ENCODE measurements at places on chromosomes 4 and X.

GRCh38 chr4:41413670-41414411 lies 124.1 kb upstream of the LIMCH1 start:
- DNase-seq: no peak

DNA sequence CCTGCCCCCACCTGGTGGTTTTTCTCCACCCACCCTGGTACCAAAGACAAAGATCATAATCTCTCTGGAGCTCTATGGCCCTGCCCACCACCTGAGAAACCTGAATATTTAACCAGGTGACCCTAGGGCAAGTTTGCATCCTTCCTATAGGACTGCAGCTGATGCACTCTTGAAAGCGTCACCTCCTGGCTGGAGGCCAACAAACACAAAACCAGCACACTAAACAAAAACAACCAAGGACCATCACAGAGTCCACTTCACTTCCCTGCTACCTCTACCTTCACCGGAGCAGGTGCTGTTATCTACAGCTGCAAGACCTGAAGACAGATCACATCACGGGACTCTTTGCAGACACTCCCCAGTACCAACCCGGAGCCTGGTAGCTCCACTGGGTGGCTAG lies 296.7 kb upstream of the FGF13 start:
- DNase-seq: no peak

- no peak for DNase-seq
These were observed 194.8 kb downstream of the KIT start for GRCh38 chr4:54852602-54853001.

- DNase-seq: no peak
These were observed 43.9 kb upstream of the PDLIM5 start for GRCh38 chr4:94407846-94408245.

DNA sequence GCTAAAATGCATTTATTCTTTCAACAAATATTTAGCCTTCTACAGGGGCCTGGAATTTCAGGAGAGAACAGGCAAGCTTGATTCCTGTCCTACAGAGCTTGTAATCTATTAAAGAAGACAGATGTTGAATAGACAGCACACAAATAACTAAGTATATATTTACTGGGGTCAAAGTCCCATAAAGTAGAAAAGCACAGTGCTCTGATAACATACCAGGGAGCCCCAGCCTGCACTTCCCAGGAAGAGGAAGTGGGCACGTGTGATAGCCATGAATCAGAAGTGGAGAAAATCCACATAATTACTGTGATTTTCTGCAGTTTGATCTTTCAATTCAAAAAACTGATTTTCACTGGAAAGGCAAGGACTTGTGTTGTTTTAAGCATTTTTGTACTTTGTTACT lies 129.1 kb downstream of the EGF start:
- DNase-seq: no peak

DNA sequence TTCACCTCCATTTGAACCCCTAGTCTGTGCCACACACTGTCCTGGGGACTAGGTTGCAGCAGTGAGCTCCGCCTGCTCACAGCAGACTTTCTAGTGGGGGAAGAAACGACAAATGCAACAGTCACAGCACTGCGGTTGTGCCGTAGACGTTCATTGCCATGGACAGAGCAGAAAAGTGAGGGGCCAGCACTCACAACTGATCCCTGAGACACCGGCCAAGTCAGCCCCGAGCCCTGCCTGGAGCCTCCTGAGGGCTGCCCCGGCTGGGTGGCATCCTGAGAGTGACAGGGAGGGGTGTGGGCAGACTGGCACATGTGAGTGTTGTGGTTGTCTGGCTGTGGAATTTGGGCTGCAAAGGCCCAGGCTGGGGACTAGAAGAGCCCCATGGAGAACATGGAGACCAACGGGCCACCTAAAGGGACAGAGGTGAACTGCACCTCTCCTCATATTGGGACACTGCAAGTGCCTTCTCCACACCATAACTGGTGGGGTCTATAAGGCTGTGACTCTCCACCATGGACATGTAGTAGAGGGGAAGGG lies 4.6 kb downstream of the DUSP9 start:
- no peak for DNase-seq

GRCh38 chr4:62797221-62797620 lies 1597.1 kb downstream of the ADGRL3 start:
- no peak for DNase-seq

DNA sequence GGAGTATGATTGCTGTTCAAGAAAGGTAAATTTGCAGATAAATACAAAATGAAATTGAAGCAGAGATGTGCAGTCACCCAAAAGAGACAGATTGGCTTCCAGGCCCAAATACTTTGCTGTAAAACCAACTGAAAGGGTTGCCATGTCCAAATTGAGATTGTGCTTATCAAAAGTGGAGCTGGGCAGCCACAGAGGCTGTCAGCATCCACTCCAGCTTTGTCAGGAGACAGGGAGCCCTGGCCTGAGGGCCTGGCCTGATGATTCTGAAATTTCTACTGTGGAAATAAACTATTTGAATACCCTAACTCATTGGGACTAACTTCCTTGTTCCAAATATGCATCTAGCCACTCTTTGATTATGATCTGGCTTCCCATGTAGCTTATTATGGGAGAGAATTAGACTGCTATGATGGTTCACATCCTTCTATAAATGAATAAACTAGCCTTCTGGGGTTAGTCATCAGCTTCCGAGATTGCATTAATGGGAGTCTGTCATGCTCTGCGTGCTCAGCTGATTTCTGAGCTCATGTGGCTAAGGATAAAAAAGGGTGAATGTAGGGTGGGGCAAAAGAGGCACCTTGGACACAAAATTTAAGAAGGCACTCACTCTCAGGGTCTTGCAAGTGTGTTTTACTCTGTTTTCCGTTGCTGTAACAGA lies 48.2 kb downstream of the SLC34A2 start:
- DNase-seq: no peak

- DNase-seq: no peak
These were observed 94.7 kb upstream of the DIPK2B start for GRCh38 chrX:45295259-45295986.

DNA sequence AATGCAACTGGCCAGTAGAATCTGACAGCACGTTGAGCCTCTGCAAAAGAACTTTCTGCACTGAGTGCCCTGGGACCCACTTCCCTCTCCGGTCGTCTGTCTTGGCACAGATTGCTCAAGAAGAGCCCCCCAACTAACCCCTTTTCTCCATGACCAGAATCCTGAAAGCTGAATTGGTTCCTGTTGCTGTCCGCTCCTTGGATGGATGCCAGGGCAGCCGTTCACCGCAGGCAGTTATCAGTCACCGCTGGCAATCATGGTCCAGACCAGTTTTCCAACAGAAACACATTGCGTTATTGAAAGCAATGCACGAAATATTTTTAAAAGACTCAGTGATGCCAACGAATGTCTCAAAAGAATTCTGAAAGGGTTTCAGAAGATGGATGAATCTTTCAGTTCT lies 733.7 kb upstream of the FRG1 start:
- no peak for DNase-seq

DNA sequence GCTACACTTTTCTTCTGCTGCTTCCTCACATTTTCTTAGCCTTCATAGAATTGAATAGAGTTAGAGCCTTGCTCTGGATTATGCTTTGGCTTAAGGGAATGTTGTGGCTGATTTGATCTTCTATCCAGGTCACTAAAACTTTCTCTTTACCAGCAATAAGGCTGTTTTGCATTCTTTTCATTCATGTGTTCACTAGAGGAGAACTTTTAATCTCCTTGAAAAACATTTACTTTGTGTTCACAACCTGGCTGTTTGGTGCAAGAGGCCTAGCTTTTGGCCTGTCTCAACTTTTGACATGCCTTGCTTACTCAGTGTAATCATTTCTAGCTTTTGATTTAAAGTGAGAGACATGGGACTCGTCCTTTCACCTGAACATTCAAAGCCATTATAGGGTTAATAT lies 87.7 kb upstream of the RAB40AL start:
- no peak for DNase-seq

DNA sequence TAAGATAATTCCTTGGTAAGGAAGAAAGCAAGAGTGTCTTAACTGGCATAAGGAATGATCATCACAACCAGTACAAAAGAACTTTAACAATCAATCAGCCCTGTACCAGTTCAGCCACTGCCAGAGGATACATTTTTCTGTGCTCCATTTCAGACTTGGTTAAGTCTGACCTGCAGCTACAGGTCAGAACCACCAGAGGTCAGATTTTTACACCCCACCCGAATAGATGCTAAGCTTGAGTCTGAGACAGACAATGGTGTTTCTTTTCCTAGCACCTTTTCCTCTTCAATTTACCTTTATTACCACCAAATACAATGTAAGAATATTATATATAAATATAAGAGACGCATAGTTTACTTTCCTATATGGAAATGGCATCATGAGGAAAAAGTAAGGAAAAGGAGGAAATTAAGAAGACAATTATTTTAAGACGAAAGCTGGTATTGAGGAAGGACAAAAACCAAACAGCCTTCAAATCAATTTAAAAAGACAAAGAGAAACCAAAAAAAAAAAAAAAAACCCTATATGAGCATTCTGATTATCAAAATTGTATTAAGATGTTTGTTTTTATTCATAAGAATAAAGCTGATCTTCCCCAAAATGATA lies 215.3 kb upstream of the TTC29 start:
- no peak for DNase-seq

GRCh38 chr4:150297861-150298474 lies 219.7 kb downstream of the DCLK2 start:
- DNase-seq: no peak

DNA sequence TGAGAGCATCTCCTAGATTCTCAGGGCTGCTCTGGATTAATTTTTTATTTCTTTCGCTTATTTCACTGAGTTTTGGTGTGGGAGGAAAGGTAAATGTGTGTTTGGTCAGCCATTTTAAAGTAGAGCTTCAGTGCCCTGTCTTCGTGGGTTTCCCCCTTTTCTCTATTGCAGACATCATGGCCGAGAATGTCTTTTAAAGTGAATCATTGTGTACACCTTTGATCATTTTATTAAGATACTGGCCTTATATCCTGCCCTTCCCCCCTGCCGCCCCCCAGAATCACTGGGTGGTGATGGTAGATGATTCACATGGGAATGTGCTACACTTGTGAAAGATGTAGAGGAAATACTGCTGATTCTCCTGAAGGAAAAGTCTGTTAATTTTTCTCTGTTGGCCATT lies 23.8 kb downstream of the CDKL5 start:
- no peak for DNase-seq

- DNase-seq: no peak
These were observed 647 bp downstream of the OPHN1 start for GRCh38 chrX:68432648-68433047.

DNA sequence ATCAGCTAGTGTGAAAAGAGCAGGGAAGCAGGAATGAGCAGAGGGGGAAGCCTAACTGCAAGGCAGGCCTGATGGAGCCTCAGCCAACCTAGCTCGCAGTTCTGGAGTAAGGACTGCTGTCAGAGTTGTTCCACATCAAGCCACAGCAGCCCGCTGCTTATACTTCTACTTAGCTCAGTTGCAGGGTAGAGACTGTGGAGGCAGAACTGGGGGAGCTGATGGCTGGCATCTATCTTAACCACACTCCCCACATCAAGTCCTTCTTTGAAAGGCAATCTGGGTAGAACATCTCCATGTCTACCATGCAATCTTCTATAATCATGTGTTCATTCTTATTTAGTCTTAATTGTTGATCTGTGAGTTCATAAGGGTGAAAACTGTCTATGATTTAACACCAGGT lies 46.1 kb downstream of the DDX60 start:
- no peak for DNase-seq

DNA sequence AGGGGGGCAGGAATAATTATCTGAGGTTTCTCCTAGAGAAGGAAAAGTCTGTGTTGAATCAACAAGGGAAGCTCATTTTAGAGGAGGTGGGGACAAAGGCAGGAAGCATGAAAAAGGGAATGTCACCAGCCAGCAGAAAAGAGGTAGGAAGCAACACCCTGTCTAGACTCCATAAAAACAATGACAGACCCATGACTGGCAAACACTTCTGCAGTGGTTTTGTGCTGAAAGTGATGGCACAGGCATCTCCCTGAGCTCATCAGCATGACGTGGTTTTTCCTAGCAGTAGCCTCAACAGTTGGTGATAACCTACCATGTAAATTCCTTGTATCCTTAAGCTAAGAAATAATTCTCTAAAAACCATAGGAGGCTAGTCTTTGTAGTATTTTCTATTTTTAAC lies 110.7 kb upstream of the GALNT7 start:
- DNase-seq: no peak

GRCh38 chrX:27380163-27380845 lies 82.8 kb downstream of the PPP4R3C start:
- no peak for DNase-seq

- no peak for DNase-seq
These were observed 15.5 kb downstream of the PAGE4 start for GRCh38 chrX:49844611-49845010.

- DNase-seq: no peak
These were observed 16.2 kb downstream of the GBA3 start for GRCh38 chr4:22708961-22709360.

- no peak for DNase-seq
These were observed 58.4 kb downstream of the RXFP1 start for GRCh38 chr4:158580064-158580463.

- no peak for DNase-seq
These were observed 7.8 kb downstream of the ARAF start for GRCh38 chrX:47568656-47569295.

All from stimulated activated CD8-positive, alpha-beta memory T cell treated with anti-CD3 and anti-CD28 coated beads, Interleukin-12 subunit alpha, Interleukin-12 subunit beta, amount 100 ng/mL, for 4 hours (primary cell).